Chondrocyte (in vitro differentiated cells): ENCODE measurements at places on chromosomes 5 and 9.

DNA sequence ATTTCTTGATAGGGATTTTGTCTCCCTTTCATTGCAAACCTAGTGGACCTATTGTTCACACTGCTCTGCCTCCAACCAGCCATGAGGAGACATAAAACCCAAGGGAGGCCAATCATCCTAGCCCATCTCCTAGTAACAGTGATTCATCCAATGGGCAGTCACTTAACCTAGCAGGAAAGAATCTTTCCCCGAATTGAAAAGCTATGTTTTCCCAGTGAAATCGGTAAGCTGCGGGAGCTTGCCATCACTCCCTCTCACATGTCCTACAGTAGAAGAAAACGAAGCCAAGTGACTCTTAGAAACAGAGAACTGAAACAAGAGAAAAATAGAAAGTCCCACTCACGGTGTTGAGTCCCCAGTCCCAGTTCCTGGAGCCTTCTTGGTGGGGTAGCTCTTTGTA, 123.3 kb downstream of the SUSD1 start:
- DNase-seq: no peak

GRCh38 chr9:133577737-133578112, 31.5 kb downstream of the FAM163B start:
- no peak for DNase-seq

GRCh38 chr9:7303907-7304626, 495.5 kb downstream of the DMAC1 start:
- no peak for DNase-seq

DNA sequence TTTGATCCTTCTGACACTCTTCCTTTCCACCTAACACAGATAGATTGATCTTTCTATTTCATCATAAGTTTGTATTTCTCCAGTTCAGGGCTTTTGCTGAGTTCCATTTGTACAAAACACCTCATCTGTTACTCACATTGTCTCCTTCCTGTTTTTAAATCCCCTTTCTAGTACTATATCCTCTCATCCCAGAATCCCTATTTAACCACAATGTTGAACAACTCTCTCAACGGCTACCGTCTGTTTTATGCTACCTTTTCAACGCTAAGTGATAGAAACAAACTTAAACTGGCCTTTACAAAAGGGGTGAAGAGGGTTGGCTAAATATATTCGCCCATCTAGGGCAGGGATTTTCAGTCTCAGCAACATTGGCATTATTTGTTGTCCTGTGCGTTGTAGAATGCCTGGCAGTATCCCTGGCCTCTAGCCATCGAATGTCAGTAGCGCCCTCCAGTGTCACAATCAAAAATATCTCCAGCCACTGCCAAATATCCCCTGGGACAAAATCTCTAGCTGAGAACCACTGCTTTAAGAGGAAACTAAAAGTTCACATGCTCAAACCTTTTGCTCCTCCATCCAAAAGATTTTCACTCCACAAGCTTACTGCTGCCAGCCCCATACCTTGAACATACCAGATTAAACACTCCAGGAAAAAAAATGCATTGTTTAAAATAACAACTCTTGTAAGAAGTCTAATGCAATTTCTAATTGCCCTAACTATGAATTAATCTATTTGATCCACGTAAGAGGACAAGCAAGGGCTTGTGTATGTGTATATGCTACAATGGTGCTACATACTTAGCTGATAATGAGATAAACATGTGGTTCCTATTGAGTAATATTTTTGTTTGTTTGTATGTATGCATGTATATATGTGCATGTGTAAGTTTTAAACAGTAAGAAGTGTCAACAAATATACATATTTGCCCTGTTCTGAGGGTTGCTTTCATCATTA, 344.0 kb downstream of the PTPRD start:
- no peak for DNase-seq

DNA sequence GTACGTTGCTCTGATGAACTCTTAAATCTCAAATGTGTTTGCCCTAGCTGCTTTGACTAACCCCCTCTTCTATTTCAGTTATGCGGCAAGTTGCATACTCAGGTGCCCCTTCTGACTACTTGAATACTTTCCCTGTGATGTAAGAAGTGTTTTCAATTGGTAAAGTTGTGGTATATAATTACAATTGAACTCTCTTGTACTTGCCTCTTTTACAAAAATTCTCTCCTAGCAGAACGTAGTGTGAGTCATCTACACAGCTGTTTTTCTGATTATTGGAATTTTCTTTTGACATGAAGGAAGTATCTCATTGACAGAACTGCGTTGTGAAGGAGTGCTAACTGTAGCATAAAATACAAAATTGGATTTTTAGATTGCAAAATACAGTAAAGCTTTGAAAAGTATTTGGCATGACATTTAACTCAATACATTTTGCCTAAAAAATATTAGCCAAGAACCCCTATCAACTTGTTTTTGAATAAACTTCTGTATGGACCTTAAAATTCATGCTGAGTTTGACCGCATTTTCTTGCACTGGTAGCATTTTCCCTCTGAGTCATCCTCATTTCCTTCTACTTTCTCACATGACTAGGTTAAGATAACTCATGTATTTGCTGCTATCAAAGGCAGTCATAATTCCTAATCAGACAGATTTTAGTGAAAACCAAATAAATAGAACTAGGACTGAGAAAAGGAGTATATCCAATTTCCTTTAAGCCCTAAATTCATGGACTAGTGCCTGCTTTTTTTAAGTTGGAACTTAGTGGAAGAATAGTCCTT, 6.3 kb downstream of the CRHBP start:
- no peak for DNase-seq

DNA sequence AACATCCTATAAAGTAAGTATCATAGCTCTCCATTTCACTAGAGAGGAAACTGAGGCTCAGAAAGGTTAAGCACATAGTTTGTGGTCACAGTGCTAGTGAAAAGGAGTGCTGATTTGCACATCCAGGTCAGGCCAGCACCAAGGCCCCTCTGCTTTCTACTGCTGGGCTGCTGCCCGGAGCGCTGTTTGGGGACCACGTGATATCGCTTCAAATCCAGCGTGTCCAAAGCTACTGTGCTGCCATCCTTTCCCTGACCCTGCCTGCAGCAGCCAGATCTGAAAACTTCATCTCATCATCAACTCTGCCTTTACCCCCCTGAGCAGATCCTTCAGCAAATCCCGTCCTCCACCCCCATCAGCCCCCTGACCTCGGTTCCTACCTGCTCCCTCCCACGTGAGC, 40.7 kb upstream of the AKNA start:
- no peak for DNase-seq

GRCh38 chr9:18338042-18338441, 135.9 kb upstream of the ADAMTSL1 start:
- DNase-seq: no peak

DNA sequence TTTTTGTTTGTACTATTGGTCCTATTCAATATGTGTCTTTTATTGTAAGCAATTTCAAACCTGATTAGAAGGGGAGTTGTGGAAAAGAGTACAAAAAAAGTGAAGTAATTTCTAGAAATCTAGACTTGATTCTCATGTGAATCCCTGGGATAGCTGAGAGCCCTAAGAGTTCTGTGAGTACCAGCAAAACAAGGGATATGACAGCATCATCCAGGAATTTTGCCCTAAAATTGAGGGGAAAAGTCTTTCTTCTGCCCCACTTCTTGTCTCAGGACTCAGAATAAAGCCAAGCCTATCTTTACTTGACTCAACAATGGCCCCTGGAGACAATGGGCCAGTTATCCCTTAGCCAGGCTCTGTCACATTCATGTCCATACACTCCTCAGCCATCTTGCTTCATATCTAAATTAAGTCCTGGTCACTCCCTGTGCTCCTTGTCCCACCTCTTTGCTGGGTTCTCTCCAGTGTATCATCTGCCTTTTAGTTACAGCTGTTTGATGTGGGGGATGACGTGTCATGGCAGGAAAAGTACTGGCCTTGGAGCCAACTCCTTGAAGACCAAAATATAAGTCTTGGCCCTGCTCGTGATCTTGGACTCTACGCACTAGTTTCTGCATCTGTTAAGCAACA, 81.2 kb downstream of the ADAMTS12 start:
- no peak for DNase-seq

GRCh38 chr9:36036780-36037548, at the start of gene RECK:
Gene RECK (plus strand): TSS chr9:36036913. CDS start chr9:36036999, 86 bp downstream.
- peak; percentile 94 for DNase-seq

- no peak for DNase-seq
These were observed 52.6 kb upstream of the CNOT6 start for GRCh38 chr5:180441564-180442051.

DNA sequence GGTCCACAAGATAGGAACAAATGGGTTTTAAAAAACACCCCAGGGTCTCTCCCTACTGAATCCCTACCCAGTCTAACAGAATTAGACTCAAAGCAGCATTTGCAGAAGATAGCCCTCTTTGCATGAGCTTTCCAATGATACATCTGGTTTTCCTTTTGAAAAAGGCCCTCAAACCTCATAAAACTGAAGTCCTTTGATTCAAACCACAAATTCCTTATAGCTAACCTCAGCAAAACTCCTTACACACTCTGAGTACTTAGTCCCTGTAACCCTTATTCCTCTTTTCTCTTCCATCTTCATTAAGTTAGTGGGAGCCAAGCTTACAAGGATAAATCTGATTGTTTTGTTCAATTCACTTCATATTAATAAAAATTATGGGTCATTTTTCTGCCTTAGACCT, 90.5 kb upstream of the TNC start:
- DNase-seq: no peak

DNA sequence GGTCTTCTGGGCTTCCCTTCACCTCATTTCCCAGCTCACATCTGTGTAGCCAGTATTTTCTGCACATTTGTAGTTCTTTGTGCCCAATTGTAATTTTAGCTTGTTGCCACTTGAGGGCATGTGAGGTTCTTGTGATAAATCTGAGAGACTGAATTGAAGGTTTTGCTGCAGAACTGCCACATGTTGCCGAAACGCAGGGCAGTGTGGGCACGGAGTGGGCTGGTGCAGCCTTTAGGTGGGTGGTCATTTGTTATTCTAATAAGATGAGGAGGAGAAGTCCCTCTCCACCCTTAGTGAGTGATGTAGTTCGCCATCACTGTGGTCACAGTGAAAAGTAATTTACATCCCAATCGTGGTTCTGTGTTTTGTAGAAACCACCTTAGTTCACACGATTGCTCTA, 21.2 kb downstream of the OTULIN start:
- DNase-seq: no peak

DNA sequence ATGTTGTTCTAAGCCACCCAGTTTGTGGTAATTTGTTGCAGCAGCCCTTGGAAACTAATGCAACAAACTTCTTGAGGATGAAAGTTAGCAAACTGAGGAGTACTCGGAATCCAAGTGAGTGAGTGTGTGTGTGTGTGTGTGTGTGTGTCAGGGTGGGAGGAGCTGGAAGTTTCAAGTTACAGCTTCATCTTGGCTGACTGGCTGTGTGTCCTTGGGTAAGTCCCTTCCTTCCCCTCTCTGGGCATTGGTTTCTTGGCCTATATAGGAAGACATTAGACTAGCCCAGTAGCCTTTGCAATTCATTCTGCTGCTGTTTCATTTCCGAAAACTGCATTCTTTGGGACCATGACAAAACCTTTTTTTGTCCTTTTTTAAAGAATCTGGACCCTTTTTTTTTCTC, 157.2 kb downstream of the MELK start:
- DNase-seq: no peak

DNA sequence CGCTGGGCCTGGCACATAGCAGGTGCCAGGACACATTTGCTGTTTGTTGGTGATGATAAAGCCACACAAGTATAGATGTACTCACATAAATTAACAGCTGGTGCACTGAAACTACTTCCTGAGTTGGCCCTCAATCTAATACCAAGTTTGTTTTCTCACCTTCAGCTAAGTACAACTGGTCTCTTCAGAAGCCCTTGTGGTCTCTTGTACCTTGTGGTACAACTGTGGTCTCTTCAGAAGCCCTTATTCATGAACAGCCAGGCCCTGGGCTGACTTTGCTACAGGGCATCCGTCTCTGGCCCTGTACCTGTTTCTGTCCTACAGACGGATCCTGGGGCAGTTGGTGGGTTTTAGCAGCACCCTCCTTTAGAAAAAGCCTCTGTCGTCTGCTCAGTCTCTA, 81.5 kb downstream of the DAB2IP start:
- DNase-seq: no peak

DNA sequence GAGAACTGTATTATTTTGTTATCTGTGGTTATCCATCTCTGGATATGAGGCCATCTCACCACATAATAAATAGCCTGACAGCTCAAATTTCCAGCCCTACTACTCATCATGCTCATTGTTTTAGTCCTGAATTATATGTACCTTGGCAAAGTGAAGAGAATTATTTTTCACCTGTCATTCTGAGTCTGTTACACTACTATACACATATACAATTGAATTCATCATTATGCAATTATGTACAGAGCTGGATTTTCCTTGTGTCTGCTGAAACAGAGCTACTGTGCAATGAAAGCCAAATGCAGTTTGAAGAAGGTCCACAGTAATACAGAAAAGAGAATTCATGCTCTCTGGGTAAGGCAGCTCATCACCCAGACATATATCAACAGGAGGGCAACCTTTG, 28.5 kb downstream of the ESM1 start:
- DNase-seq: no peak

DNA sequence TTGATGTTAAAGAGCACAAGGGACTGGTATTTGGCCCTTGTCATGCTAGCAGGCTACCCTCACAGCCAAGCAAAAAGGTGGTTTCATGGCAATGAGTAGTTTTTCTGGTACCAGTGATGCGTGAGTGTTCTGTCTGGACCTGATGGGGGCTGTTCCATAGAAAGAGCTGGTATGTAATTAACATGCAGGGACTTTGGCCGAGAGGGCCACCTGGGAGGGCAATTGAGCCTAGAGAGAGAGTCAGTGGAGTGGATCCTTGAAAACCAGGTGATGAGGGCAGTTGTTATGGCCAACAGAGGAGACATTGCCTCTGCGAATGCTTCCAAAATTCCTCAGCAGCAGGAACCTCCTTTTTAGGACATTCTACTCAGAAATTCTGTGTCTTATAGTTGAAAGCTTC, 383.3 kb downstream of the PSAT1 start:
- DNase-seq: no peak

DNA sequence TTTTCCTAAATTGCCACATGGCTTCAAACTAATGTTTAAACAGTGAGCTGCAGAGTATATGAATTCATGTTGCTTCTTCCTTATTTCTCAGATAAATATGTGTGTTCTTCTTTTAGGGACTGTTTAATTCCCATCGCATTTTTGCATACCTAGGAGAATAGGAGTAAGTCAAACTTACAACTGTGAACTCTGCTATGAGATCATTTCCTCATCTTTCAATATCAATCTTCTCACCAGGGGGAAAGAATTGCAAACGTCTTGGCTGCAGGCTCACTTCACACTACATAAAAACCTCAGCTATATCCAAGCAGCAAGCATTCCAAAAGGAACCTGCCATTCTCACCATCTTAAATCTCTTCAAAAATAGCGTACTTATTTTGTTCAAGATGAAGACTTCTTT, 271.0 kb downstream of the DNAH5 start:
- no peak for DNase-seq

GRCh38 chr5:171661143-171661542, 124.5 kb upstream of the SMIM23 start:
- DNase-seq: no peak

GRCh38 chr5:115455301-115455707, 89.3 kb downstream of the FEM1C start:
- no peak for DNase-seq

DNA sequence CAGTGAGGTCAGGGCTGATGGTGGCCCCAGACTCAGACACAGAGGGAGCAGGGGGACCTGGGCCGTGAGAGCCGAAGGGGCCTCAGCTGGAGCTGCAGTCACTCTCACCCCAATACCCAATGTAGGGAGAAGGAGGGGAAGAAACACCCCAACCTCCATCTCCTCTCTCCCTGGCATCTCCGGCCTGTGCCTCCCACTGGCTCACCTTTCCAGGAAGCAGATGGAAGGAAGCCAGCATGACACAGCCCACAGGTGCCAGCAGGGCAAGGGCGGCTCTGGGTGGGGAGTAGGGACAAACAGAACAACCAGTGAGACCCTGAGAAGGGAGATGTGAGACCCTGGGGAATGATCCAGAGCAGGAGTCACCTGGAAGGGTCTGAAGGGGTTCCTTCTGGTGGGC, 3.0 kb upstream of the CRB2 start:
- DNase-seq: no peak
